ENCODE measurements at places on chromosomes 2 and 18.
A peak's percentile ranks its signal among the peaks of the same experiment; 100 is the strongest.

GRCh38 chr2:10324095-10324832 is 21.6 kb downstream of the HPCAL1 start:
- DNase-seq, result no peak

DNA sequence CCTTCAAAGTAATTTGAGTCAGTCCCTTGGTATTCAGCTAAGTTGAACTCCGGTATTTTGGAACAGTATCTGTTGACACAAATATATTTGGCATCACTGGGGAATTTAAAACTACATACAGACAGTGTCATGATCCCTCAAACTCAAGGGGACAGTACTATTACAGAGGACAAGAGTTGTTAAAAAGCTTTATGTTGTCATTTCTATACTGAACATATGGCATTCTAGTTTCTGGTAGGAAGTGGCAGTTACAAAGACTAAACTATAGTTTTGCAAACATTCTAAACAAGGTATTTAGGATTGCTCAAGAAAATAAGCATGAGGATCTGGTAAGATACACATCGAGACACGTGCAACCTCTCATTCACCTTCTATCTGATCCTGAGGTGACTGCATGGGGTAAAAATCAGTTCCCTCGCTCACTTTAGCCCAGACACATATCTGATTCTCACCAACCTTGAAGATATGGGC is 16.6 kb upstream of the CCNYL1 start:
- no peak for DNase-seq

- DNase-seq, result peak; percentile 62
Measured at GRCh38 chr2:166239548-166239947, 111.7 kb upstream of the SCN1A start.

- DNase-seq, result no peak
Measured at GRCh38 chr2:224820283-224820991, 104.3 kb upstream of the CCDC195 start.

- DNase-seq, result no peak
Measured at GRCh38 chr2:64716569-64716968, 62.9 kb upstream of the SERTAD2 start.

DNA sequence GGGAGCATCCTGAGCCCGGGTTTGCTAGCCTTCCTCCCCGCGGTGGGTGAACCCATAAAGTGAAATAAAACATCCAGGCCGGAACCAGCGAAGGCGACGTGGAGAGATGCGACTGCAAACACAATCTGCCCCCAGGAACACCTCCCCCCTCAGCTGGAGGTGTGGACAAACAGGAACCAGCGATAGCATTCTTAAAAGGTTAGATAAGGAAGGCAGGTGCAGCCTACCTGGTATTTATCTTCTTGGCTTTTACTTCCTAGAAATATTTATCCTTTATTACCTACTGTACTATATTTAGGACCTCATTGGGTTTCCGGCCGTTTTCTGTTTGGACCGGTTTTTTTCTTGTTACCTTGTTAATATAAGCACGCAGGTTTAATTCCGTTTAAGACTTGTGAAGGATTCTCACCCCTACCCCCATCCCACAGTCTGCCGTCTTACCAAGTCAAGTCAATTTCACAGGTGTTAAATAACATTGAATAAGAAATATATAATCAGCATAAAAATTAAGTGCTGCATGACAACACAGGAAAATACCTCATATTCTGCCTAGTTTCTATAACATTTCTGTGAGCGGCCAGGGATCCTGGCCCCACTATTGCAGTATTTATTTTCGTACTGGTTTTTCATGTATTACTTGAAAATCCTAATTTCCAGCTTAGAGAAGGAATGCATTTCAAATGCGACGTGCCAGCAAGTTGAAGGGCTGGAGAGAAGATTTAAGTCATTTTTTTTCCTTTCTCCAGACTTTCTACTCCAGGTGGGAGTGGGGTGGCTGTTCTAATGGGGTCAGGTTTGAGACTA is 224.0 kb upstream of the ID2 start:
- no peak for DNase-seq

- DNase-seq, result no peak
Measured at GRCh38 chr2:230156782-230157699, 62.7 kb downstream of the SP110 start.

DNA sequence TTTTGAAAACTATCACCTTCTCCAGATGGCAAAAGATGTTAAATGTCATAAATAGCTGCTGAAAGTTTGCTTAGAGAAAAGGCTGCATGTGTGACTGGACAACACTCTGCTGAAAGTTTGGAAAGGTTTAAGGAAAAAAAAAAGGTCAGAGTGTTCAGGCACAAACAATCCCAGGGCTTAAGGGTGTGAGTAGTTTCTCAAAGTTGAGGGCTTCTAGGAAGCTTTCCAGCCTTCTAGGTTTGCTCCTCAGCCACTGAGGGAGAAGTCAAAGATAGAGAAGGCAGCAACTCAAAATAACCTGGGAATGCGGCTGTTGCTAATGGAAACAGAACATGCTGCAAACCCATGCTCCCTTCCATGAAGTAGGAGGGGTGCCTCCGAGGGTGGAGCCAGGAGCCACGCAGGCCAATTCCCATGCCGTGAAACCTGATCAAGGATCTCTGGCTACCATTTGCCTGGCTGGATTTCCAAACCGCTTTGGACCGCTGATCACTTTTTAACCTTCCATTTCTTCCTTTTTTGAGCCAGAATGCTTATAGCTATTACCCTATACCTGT is 88.0 kb downstream of the TEX51 start:
- DNase-seq, result no peak

DNA sequence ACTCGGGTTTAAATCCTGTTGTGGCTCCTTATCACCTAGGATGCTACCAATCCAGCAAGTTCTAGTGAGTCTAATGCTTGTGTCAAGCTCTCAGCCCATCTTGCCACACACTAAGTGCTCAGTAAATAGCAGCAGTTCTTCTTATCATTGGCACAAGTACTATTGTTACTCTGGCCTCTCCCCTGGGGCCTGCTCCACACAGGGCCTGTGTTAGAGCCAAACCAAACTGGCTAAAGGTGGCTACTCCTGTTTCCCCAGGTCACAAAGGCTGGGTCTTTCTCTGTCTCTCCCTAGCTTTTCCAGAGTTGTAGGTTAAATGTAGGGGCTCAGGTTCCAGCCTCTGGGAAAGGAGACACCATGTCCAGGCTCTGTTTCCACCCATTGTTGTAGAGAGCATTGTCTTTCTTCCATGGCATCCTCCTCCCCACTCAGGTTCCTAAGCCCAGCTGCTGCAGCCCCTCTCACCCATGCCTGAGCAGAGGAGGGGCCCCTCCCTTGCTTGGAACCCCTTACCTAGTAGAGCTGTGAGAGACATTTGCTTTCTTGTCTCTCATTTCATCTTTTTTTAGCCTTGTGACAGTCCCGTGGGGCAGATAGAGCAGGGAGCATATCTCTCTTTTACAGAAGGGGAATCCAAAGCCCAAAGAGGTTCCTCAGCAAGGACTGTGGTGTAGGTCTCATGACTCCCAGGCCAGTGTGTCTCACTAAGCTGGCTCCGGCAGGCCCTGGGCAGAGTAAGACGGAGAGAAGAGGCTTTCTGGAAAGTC is 56.4 kb upstream of the OTOF start:
- no peak for DNase-seq

DNA sequence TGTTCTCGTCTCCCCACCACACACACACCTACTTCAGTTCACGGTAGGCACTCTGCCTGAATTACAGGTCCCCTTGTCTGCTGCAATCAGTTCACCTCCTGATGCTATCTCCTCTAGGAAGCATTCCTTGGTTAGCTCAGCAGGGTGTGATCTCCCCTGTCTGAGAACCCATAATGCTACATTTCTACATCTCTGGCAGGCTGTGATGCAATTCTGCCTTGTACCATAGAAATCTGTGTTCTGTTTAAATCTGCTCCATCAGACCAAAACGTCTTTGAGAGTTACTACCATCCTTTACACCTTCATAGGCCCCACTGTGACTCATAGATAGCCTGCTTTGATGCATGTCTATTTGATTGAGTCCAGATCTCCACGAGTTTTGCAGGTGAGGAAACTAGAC is 103.9 kb downstream of the TTC32 start:
- no peak for DNase-seq

DNA sequence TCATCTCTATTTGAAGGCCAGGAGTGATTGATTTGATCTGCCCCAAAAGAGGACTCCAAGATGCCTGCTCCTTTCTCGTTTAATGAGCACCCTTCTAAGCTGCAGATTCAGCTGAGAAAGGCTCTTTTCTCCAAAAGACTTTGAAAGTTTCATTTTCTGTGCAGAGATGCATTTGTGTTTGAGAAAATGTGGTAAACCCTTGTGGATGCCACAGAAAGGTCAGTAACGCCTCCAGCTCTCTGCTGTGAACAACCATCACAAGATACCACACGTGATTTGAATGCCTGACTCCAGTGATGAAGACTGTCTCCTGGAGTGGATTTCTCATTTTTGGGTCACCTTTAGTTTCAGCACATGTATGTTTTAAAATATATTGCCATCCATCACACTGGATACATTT is 35.0 kb upstream of the CCDC85A start:
- DNase-seq, result no peak

- DNase-seq, result no peak
Measured at GRCh38 chr2:2104331-2104730, 226.7 kb downstream of the MYT1L start.

DNA sequence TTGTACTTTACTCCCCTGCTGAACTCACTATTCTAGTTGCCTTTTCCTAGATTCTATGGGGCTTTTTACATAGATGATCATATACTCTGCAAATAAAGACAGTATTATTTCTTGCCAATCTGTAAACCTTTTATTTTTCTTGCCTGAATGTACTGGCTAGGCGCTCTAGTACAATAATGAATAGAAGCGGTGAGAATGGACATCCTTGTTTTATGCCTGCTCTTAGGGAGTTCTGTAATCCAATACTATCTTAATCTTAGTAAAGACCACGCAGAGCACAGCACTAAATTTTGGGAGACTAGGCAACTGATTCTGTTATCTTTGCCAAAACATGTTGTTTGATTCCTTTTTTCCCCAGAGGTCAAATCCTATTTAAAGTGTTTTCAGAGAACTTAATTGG is 7.0 kb downstream of the KRCC1 start:
- DNase-seq, result no peak

GRCh38 chr2:224786848-224787247 is 70.7 kb upstream of the CCDC195 start:
- no peak for DNase-seq

- DNase-seq, result no peak
Measured at GRCh38 chr18:62372156-62372555, 47.0 kb downstream of the TNFRSF11A start.

DNA sequence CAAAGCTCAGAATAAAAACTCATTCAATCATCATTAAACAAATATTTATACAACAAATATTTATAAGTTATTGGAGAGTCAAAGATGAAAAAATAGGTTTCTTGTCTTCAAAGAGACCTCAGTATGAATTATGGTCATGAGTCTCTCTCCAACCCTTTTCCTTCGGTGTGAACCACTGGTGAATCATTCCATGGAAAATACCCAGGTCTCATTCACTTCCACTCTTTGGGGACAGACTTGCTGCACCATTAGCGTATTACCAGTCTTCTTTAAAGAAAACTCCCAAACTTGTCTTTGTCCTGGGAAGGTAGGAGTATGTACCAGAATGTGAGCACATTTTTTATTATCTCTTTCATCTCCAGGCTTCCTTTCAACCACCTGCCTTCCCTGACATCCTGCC is 257.4 kb upstream of the RBMS1 start:
- DNase-seq, result no peak

DNA sequence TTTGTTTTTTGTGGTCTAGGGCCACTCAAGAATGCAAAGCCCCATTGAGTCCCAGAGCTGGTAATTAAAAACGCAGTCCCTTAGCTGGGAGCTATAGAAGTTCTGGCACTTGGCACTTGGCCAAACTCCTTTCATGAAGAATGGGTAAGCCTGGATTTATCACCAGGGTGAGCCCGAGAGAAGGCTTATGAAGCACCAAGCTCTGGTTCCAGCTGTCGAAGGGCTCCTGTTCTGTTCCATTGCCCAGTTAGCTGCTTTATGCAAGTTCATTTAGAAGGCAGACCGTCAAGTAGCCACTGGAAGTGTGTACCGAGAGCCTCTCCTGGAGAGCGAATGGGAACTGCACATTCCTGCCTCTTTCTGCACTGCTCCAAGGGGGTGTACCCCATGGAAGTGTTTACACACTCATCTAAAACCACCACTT is 14.2 kb downstream of the ECEL1 start:
- DNase-seq, result no peak

DNA sequence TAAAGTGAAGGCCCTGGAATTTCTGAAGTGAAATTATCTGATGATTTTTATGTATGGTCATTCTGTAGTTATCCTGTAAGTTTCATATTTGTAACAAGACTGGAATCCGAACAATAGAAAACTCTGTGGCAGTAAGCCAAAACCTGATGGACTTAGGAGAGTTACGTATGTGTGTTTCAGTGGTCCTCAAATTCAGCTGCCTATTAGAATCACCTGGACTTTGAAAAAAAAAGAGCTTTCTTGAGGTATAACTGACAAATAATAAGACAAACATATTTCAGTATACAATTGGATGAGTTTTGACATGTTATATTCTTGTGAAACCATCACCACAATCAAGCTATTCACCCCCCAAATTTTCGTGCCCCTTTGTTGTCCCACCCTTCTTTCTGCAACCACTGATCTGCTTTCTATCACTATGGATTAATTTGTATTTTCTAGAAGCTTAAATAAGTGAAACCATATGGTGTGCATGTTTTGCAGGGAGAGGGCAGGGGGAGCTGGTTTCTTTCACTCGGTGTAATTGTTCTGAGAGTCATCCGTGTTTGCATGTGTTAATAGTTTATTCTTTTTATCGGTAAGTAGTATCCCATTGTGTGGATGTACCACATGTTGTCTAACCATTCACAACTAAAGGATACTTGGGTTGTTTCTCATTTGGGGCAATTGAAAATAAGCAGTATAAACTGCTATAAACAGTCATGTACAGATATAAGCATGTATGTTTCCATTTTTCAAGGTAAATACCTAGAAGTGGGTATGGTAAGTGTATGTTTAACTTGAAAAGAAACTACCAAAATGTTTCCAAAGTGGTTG is 50.2 kb upstream of the EML4 start:
- DNase-seq, result no peak

- DNase-seq, result no peak
Measured at GRCh38 chr2:85582492-85582891, 1.7 kb upstream of the VAMP5 start.

GRCh38 chr2:68185541-68186164 is 28.0 kb downstream of the PNO1 start:
- no peak for DNase-seq

- DNase-seq, result no peak
Measured at GRCh38 chr2:78980871-78981270, 44.6 kb upstream of the REG3G start.

DNA sequence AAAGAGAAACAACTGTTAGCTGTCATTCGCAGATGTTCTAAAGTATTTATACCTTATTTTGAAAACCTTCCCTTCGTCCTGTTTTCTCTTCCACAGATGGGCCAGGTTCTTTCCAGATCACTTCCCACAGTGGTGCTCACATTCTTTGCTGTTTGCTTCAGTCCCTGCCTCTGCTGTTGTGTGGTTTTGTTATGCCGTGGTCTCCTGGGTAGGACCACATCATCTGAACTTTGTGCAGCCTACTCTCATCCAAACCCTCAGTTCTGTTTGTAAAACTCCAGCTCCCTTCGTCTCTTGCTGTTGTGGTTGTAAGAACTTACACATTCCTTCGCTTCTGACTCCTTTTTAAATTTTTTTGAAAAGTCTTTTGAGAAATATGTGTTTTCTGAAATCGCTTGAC is 38.1 kb downstream of the ZNF236 start:
- no peak for DNase-seq

Data from GM04503 (cell line).